ENCODE measurements at places on chromosomes 11 and 22.

GRCh38 chr11:87137711-87138110, 100.0 kb downstream of the TMEM135 start:
- no peak for DNase-seq

DNA sequence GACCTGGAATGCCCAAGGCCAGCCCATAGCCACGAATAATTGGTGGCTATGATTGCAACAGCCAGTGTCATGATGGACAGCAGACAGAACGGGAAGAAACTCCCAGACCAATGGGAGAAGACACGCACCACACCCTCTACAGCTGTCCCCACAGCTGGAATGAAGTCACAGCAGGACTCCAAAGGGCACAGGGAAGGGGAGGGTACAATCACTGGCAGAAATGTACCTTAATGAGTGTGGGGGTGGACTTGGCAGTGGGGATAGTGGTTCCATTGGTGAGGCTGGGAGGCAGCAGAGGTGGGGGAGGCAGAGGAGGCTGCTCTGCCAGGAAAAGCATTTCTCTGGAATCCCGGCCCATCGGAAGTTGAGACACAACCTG, 52.9 kb downstream of the SGSM3 start:
- DNase-seq, result no peak

GRCh38 chr11:16839821-16840220, 101.4 kb downstream of the C11orf58 start:
- DNase-seq, result peak; percentile 20

- no peak for DNase-seq
These were observed 166.2 kb downstream of the PGR start for GRCh38 chr11:100963375-100963774.

- DNase-seq, result peak; percentile 27
These were observed 52.2 kb downstream of the PRDM10 start for GRCh38 chr11:129950101-129951091.

- no peak for DNase-seq
These were observed 35.4 kb downstream of the KCNQ1OT1 start for GRCh38 chr11:2664376-2664775.

- peak; percentile 99 for DNase-seq
These were observed 8.6 kb downstream of the C11orf91 start for GRCh38 chr11:33692013-33692504.

GRCh38 chr11:85752890-85753581, 57.9 kb downstream of the SYTL2 start:
- no peak for DNase-seq

Measured in astrocyte of the cerebellum (primary cell).